T-helper 1 cell (primary cell): ENCODE measurements at places on chromosomes 4 and X.

DNA sequence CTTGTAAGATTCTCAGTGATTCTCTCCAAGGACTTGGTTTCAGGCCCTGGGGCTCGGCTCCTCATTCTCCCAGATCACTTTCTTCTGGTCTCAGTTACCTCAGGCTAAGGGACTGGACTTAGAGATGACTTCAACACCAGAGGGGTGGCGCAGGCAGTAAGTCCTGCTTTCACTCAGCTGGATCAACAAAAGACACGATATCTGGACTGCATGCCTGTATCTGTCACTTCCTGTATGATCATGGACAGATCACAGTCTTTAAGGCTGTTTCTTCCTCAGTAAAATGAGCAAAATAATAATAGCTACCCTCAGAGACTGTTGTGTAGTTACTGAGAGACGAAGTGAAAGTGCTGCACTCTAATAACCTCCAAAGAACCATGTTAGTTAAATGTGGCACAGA is 19.5 kb upstream of the CXCR3 start:
- DNase-seq = no peak

GRCh38 chrX:40922307-40922706 is 162.9 kb upstream of the USP9X start:
- no peak for DNase-seq

DNA sequence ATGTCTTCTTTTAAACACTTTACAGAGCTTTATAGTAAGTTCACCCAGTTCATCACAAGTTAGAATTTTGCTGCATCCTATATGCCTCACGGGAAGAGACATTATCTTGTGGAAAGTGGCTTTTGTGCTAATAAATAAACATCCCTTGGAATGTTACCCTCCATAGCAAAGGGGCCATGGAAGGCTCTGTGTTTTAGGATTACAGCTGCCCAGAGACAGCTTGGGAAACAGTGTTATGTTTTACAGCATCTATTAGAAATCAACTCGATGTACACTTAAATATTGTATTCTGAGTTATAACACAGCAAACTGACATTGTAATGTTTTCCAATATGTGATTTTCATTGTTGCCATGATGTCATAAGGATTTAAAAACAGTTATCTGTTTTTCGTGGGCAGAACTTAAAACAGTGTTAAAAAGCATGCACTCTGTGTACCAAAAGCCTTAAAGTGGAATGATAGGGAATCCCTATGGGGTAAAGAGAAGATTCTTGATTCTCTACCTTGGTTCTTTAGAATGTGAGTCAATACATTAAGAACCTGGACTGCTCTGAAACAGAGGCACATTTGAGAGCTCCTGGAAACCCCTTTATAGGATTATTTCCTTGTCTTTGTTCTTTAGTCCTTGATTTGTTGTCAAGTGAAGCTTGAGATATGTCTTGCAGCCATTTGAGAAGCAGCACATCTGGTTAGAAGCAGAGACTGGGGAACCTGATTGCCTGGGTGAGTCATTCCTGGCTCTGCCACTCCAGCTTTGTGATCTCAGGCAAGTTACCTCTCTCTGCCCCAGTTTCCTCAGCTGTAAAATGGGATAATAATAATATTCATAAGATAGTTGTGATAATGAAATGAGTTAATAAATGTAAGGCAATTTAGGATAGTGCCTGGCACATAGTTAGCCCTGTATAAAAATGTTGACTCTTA is 41.6 kb downstream of the ARHGAP10 start:
- DNase-seq = no peak

DNA sequence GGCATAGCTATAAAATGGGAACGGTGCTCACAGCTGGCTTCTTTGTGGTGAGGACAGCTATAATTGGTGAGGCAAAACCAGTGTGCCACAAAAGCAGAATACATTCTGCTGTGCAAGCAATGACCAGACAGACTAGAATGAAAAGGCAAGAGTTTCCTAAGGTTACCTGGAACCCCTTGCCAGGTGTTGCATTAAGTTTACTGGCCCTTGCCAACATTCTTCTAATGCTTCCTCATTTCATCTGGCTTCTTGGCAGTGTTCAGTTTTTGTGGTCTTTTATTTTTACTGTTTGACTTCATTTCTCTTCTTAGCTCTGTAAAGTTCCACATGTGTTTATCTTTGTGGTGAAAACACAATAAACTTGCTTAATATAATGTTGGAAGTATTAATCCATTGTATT is 131.4 kb downstream of the PTTG2 start:
- no peak for DNase-seq

GRCh38 chr4:155952501-155952901 is 1.2 kb downstream of the CTSO start:
- DNase-seq = no peak

DNA sequence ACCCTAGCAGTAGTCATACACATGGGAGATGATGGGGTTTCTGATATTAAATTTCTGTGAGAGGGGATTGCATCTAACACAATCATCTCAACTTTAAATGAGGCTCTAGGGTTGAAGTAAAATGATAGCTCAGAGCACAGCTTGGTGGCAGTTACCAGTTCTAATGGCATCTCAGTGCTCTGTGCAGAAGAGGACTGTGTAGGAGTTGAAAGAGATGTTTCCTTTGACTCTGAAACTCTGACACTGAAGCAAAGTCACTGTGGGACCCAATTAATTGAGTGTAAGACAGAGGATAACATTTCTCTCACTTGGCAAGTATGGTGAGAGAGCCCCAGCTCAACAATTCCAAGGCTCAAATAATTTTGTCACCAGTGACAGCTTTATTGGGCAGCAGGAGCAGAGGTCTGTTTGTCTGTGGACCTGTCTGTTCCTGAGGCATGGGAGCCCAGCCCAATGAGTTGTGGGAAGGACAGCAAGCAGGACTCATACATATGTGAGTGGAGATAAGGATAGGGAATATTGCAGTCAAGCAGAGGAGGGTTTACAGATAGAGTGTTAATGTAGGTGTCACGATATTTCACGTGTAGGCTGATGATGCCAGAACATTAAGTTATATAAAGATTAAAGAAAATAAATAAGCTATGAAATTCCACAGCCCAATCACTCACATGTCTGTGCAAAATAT is 76.7 kb upstream of the NAF1 start:
- no peak for DNase-seq

GRCh38 chr4:1788254-1788973 is 4.7 kb upstream of the FGFR3 start:
- no peak for DNase-seq

DNA sequence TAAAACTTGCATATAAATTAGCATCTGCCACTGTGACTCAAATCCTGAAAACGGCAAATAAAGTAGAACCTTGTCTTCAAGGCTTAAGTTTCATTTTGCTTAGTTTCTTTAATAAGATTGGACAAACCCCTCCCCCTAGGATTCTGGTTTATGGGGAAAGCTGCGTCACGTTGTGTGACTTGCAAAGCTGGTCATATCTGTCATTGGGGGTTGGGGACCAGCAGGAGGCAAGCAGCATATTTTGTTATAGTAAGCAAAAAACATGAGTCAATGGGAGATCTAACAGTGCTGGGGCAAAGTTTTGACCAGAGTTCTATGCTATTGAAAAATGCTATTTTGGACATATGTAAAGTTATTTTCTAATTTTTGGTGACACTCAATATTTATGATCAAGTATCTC is 407.3 kb downstream of the PCDH18 start:
- DNase-seq = no peak

- no peak for DNase-seq
These were observed 8.8 kb downstream of the TMPRSS11D start for GRCh38 chr4:67874986-67875385.

- no peak for DNase-seq
These were observed 321.3 kb downstream of the TMA16 start for GRCh38 chr4:163815776-163816175.

GRCh38 chrX:9285342-9285771 is 179.5 kb upstream of the TBL1X start:
- no peak for DNase-seq

GRCh38 chrX:104165894-104166734 is at the start of gene FAM199X:
Gene FAM199X, plus strand, starts transcription at chrX:104166453. Its CDS starts 333 bp downstream, at chrX:104166786.
- peak; percentile 72 for DNase-seq

GRCh38 chr4:148704291-148704690 is 262.1 kb upstream of the NR3C2 start:
- DNase-seq = no peak

GRCh38 chrX:103797691-103798090 is 21.1 kb downstream of the PLP1 start:
- DNase-seq = no peak

GRCh38 chrX:38313190-38313589 is 14.1 kb downstream of the RPGR start:
- no peak for DNase-seq

GRCh38 chrX:118550792-118551191 is 55.2 kb downstream of the DOCK11 start:
- DNase-seq = no peak

- no peak for DNase-seq
These were observed 475.4 kb upstream of the HS3ST1 start for GRCh38 chr4:11904117-11904535.

- no peak for DNase-seq
These were observed 184.7 kb upstream of the ZCCHC13 start for GRCh38 chrX:74119016-74119910.

DNA sequence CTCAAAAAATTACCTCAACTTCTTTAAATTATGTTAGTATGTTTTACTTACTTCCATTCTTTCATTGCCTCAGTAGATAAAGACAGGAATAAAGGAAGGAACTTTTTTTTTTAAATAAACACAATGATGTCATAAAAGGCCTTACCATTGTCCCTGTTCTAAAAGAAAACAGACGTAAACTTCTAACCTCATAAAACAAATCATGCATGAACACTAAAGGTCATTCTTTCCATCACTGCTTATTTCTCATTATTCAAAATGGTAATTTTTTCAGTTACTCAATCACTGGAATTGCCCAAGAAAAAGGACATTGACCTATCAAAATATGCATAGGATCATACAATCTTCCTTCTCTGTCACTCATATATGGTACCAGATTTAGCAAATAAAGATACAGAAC is 32.2 kb upstream of the ARMCX2 start:
- no peak for DNase-seq

DNA sequence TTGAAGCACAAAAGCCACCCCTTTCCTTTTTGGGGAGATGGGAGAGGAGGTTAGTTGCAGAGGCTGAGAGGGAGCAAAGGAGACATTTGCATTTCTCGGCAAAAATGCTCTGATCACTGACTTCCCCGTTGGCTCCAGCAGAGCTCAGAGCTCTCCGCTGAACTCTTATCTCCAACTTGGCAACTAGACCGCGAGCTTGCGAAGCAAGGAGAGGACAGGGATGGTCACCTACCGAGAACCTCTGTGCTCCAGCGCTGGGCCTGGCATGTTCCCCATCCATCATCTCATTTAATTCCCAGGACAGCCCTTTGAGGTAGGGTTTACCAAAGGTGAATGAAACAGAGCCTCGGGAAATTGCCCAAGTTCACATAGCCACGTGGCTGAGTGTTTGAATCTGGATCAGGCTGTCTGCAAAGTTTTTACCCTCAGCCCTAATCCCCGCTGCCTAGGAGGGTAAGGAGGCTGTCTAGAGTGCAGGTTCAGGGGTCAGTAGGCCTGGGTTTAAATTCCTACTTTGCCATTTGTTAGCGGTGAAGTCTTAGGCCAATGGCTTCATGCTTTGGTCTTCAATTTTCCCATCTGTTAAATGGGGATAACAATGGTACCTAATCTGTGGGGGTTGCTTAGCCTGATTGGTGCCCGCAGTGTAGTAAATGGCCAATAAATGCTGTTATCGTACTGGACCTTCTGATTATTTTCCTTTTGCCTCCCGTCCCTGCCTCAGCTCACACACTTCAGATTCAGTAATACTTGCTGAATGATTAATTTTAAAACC is 3.8 kb upstream of the CITED1 start:
- no peak for DNase-seq

DNA sequence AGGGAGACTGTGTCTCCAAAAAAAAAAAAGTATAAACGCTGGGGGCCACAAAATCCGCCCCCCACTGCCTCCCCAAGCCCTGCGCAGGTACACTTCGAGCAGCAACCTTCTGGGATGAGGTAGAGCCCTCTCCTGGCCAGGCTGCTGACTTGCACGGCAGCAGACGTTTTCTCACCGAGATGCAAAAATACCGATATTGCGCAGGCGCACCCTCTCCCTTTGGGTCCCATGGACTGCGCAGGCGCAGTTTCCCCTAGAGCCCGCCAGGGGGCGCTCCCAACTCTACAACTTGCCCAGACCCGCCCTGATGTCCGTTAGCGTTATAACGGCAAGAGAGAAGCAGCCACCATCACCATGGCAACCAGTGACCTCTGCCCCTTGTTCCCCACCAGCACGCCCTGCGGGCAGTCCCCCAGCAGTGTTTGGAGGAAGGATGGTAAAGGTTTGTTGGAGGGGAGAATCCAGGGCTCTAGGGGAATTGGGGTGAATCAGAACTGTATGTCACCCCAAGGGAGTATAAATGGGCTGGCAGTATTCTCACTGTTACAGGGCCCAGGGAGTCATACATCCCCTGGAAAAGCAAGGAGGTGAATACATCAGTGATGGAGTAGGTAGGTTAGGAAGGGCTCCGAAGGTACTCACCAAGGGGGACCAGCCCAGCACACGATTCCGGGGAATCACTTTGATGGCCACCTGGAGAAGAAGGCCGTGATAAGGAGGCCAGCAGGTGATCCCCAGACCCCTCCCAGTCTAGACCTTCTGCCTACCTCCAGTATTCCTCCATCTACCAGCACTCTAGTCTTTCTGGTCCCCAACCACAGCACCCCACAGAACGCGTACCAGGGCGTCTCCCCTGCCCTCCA is 1.5 kb downstream of the PIM2 start:
- peak; percentile 78 for DNase-seq

DNA sequence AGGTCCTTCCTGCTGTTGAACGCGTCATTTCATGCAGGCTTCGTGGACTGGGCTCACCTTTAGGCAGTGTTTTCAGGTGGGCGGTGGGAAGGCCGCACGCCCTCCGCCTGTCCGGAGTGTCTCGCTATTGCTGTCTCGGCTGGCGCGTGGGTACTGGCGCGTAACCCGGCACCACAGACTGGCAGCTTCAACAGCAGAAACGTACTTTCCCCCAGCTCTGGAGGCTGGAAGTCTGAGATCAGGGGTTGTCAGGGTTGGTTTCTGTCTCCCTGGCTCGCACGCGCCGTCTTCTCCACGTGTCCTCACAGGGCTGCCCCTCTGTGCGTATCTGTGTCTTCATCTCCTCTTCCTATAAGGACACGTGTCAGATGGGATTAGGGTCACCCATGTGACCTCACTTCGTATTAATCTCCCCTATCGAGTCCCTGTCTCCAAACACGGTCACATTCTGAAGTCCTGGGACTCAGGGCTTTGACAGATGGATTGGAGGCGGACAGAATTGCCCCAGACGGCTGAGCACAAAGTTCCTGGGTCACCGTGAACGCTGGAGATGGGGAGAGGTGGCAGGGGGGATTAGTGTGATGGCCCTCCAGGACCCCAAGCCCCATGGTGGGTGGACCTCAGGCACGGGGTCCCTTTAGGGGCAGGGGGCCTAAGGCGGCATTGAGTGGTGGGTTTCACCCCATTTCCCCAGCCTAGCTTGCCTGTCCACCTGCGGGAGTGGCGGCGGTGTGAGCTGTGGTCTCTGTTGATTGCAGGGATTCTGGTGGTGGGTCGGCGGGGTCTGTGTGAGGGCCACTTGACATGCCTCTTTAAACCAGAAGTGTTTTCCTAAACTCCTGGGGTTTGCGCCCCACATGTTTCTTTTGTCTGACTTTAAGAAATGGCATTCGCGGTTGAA is 83.4 kb upstream of the LRPAP1 start:
- DNase-seq = no peak

- DNase-seq = no peak
These were observed 340.9 kb upstream of the CTSO start for GRCh38 chr4:156294577-156294976.
